Activated CD8-positive, alpha-beta memory T cell treated with anti-CD3 and anti-CD28 coated beads for 48 hours (primary cell): ENCODE measurements at places on chromosomes 13 and 19.

DNA sequence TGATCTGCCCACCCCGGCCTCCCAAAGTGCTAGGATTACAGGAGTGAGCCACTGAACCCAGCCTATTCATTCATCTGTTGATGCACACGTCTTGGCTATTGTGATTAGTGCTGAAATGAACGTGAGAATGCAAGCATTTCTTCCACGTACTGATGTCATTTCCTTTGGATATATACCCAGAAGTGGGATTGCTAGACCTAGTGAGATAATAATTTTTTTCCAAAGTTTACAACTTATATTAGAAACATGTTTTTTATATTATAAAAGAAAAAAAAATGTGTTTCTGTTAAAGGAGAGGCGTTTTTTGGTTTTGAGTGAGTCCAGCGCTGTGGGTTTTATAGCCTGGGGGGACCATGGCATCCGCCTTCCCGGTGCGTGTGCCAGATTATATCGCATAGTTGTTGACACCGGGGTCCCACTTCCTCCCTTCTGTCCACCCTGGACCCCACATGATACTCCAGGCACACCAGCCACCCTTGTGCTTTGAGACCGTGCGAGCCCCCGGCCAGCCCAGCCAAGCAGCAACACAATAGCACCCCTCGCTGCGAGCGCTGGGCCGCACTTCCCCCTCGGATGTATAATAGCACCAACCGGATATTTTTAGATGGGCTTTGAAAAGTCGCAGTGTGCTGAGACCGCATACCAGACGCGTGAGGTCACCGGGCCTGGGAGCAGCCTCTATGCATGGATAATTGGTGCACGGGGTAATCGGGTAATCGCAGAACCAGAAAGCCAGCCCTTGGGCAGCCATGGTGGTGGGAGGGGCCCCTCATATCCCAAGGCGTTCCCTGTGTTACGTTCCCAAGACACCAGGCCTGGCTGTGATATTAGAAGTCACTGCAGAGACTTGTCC is 59.6 kb downstream of the MYO9B start:
- DNase-seq: no peak

DNA sequence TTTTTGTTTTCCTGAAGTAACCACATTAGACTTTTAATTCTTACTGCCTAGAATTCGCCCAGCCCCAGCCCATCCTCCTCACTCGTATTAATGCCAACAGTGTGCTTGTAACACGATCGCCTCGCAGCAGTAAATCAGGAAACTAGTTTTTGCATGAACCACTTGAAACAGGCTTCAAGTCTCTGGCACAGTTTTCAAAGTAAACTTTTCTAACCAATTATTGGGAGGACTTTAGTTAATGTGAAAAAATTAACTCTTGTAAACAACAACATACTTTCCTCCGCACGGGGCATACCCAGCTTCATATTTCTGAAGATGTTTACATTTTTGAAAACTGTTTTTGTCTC is 39.2 kb downstream of the TNFRSF19 start:
- no peak for DNase-seq

- no peak for DNase-seq
Observed at GRCh38 chr13:73943965-73944233, 190.3 kb downstream of the KLF12 start.

- no peak for DNase-seq
Observed at GRCh38 chr19:44303320-44303719, 1.5 kb downstream of the ZNF235 start.
